Activated T-cell treated with anti-CD3 and anti-CD28 coated beads, Interleukin-2, amount 50 U/mL, for 4 hours (primary cell): ENCODE measurements at places on chromosomes 2 and 18. TPM values are rescaled to one million over a fixed set of nuclear protein-coding genes. Genes with fewer than 3 reads are reported as not detected.

DNA sequence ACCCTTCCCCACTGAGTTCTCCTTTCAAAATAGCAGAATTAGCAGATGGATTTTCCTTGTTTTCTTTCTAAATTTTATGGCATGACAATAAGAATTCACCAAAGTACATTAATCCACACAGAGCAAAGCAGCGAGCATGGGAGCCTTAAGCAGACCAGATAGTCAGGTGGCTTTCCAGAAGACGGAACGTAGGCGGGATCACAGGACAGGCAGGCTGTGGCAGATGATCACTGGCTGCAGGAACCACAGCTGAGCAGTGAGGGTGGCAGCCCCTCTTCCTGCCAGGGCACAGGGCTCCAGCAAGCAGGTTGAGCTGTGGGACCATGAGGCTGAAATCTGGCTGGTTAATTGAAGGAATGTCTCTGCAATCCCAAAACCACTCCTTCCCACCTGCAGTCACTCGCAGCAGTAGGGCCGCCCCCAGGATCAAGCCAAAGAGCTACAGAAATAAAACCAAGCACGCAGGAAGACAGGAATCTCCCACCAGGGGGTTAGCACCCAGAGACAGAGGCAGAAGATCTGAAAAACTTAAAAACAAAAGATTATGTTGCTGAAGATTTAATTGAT, 259.9 kb downstream of the EIPR1 start:
- DNase-seq, result no peak

Gene ALK
- total RNA-seq, result not detected

Gene HMSD
- 9.5 TPM for total RNA-seq

- no peak for DNase-seq
Observed at GRCh38 chr18:25516747-25517498, 165.0 kb upstream of the ZNF521 start.

DNA sequence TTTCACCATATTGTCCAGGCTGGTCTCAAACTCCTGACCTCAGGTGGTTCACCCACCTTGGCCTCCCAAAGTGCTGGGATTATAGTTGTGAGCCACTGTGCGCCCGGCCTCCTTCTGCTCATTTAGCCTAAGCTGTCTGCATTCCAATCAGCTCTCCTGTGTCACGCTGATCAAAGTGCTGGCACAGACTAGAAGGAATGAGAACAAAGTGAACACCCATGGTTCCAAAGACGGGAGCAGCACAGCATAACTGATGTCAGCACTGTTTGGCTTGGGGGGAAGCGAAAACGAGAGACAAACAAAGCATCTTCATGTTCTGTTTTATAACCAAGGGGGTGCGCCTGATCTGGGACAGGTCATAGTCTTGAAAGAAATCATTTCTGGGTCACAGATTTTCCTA, 43.3 kb downstream of the DIPK1C start:
- DNase-seq, result no peak

DNA sequence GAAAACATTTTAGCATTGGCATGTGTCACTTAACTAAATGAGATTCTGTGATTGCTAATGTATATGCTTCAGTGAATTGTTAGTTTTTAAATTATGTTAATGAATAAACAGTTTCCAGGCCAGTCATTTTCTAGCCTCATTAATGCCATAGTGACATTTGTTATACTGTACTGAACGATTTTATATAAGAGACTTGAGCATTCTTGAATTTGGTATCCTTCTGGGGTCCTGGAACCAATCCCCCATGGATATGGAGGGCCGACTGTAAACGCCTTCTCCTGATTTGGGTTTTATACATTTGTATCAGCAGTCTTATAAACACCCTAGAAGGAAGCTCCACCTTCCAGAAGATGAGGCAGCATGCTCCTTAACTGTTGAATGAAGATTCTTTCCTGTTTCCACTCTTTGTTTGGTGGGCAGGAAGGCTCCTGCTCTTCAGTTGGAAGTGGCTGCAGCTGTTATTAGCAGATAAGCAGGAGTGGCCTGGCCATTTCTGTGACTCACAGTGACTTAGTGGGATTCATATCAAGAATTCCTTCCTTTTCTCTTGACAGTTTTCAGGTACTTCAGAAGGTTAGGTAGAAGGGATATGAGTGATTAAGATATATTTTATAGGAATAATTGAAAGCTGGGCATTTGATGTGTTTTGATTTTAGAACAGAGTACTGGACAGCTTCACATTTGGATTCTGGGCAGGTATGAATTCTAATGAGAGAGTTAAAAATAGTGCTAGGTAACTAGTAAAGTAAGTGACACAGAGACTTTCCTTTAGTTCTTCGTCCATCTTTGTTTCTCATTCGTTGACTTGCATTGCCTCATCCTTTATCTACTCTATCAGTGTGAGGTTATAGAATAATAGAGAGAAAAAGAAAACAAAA, 124.9 kb downstream of the PLCL1 start:
- DNase-seq, result no peak

DNA sequence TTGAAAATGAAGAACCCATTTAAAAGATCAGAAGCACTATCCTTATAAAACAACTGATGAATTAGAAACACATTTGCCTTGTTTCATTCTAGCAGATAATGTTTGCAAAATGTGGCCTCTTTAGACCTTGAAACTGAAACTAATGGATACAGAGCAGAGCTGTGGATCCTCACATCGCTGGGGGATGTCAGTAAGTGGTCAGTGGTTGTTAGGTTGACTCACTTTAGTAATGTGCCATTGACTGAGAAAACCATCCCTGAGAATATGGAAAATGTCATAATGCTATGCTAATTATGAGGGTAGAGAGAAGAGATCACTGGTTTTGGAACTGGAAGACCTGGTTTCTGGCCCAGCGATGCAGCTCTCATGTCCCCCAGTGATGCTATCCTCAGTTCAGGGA, 176.7 kb downstream of the MYO1B start:
- DNase-seq, result no peak

Gene CCDC68
- not detected for total RNA-seq

Gene SLC9A4
- total RNA-seq, result not detected

- no peak for DNase-seq
Observed at GRCh38 chr2:179729966-179730365, 131.4 kb downstream of the ZNF385B start.

Gene IDH1
- 9.9 TPM for total RNA-seq

DNA sequence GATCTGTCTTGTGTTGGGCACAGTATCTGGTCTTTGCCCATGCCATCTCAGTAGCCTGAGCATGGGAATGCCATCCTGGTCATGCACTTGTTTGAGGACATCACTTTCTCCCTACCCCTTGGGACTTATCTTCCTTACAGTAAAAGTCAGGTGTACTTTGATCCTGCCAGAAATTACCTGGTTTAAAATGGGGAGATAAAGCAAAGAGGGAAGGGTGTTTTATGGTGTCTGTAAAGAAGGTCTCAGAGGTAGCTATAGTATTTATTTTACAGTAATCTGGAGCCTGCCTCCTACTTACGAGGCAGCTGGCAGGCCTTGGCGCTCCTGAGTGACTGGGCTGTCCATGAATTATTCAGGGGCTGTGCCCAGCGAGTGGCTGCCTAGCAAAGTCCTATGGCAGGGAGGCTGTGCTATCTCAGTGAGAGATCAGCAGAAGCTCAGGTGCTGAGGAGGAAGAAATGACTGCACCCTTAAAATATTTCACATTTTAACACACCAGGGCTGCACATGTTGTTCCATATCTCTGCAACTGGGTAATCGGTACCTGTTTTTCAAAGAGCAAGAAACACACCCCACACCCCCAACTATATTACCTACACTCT, 93.9 kb downstream of the SPTBN1 start:
- no peak for DNase-seq

Gene CLEC4F
- not detected for total RNA-seq

Gene TNS1
- 0.54 TPM for total RNA-seq

GRCh38 chr18:74370115-74370514, 54.5 kb downstream of the C18orf63 start:
- DNase-seq, result no peak

DNA sequence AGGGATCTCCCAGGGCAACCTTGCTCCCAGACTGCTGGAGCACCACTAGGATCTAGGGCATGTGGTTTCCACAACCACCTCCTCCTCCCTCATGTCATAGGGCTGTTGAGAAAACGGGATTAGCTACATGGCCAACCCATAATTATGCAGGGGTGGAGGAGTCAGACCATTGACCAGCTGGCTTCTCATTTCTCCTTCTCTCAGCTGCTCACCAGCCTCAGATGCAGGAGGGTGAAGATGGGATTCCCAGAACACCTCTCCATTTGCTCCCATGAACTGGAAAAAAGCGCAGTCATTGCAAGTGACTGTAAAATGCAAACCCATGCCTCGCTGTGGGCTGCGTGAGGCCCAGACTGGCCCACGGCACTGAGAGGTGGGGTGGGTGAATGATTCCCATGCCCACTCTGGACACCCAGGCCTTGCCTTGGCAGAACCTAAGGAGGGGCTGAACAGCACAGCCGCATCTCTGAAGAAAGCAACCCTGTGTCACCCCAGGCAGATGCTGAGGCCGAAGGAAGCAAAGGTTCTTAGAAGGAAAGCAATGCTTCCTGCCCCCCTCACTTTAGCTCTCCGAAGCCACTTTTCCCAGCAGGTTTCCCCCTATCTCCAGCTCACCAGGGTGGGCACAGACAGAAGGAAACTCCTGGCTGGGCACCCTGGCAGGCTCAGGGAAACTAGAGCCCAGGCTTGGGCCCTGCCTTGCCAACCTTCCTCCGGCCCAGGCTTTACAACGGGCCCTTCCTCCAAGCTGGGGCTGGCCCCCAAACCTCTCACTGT, 69.6 kb upstream of the RTN4 start:
- no peak for DNase-seq

GRCh38 chr2:58558881-58559280, 317.8 kb upstream of the FANCL start:
- no peak for DNase-seq

Gene RSAD2
- 4.3 TPM for total RNA-seq

- no peak for DNase-seq
Observed at GRCh38 chr2:196275646-196276352, 104.4 kb upstream of the STK17B start.
